GDM1 (cell line): ENCODE measurements at places on chromosomes 11 and 22.

DNA sequence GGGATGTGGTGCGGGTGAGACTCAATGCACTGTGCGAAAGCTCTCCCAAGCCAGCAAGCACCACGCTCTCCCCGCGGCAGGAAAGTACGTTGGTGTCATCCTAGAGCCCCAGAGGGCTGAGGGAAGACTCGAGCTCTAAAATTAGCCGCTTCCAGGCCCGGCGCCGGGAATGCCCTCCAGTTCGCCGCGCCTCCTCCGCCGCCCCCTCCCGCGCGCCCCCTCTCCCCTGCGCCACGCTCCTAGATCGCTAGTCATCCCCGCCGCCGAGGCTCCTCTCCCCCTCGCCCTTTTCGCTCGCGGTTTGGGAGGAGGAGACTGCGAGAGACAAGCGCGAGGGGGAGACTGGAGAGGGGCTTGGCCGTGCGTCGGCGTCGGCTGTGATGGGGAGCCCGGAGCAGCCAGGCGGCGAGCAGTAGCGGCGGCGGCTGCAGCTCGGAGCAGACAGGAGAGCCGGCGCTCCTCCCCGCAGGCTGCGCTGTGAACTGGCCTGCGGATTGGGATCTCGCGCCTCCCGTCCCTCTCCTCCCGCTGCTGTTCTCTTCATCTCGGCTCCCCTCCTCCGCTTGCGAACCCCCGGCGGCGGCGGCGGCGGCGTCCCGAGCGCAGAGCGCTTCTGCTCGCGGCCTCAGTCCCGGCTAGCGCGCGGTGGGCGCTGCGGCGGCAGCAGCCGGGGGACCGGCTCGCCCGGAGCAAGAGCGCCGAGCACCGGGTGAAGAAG, at the start of gene FAT3:
Gene FAT3, plus strand, starts transcription at position 412 of the 718 bp plus-strand sequence. CDS start 127,295 bp downstream, outside the sequence.
- DNase-seq, result no peak

DNA sequence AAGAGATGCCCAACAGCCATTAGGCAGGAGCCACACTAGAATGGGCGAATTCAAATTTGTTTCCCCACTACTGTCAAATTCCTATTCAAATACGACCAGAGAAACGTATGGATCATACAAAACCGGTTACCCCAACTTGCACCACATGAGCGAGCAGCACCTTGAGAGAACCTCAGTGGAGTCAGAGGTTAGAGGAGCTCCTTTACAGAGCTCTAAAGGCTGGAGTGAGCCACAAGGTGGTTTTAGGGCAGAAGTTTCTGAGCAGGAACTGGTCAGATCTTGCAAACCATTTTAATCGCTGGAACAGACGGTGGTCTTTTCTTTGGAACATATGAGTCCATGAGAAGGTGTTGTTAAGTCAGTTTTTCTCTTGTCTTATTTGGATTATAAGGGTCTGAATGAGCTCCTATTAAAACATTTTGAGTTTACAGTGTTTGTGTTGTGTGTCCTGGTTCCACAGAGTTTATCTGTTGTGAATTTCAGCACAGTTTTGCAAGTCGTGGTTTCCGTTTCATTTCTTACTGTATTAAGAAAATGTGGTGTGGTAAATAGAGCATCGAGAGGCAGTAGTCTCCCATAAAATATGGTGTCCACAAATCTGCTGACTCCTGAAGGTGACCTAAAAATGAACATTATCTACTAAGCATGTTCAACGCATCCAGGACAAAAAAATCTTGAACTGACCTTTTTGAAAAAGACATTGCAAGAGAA, 471.7 kb downstream of the NTM start:
- no peak for DNase-seq

- no peak for DNase-seq
Observed at GRCh38 chr11:62933750-62934495, 12.8 kb upstream of the CHRM1 start.

GRCh38 chr22:27128461-27129085, 471.2 kb downstream of the MIAT start:
- no peak for DNase-seq

DNA sequence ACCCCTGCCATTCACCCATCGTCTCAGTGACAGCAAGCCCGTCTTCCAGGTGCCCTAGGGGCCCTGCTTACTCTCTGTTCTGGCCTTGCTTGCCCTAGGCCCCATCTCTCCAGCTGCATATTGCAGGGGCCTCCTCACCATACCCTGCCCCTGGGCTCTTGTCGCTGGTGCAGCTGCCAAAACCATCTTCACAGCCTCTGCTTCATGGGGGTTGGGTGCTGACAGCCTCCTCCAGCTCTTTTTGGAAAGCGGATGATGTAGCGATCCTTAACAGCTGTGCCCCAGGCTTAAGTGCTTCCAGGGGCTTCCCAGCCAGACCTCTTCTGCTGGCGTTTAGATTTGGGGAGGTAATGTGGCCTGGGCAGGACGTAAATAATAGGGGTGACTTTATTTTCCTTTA, 61.2 kb upstream of the SUSD2 start:
- no peak for DNase-seq
